Fibroblast of skin of abdomen (primary cell): ENCODE measurements at places on chromosomes 3 and 15.
A peak's percentile ranks its signal among the peaks of the same experiment; 100 is the strongest.

DNA sequence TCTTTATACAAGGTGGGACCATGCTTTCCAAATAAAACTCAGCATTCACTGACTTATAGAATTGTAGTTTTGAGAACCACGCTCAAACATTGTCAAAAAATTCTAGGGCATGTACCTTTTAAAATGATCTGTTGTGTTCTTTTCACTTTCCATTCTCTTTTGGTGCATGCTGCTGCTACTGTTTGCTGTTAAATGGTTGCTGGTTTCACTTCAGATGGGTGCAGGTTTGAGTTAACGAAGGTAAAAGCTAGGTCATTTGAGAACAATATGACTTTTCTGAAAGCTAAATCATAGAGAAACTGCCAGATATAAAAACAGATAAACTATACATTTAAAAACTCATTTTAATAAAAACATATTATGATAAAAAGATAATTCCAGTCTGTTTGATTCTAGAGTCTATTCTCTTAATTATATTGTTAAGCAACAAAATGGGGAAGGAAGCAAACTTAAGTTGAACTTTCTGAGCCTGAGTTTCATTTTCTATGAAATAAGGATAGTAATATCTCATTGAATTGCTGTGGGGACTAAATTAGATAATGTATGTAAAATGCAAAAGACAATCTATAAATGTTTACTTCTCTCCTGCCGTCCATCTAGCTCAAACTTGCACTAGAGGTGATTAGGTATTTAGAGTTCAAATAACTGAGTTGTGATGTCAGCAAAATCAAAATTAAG is 82.4 kb downstream of the OXSM start:
- DNase-seq, result no peak

DNA sequence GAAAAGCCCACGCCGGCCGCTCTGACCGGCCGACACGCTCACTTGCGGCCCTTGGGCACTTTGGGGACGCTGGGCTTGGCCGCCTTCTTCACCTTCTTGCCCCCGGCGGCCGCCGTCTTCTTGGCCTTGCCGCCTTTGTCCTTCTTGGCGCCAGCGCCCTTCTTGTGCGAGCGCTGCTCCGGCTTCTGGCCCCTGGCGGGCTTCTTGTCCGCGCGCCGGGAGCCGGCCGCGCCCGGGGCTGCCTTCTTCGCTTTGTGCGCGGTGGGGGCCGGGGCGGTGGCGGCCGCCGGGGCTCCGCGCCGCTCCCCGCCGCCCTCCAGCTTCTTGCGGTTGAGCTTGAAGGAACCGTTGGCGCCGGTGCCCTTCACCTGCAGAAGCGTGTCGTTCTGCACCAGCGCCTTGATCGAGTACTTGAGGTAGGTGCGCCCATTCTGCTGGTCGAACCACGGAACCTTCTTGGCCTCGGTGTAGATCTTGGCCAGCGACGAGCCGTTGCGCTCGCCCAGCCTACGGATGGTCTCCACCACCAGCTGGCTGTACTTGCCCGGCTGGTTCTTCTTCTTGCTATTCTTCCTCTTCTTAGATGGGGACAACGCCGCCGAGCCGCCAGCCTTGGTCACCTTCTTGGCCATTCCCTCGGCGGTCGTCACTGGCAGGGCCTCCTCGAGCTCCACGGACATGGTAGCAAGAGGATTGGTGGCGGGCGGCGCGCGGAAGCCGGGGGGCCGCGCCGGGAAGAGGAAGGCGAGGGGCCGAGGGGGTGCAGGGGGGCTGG is 36.7 kb downstream of the HMCES start:
- DNase-seq, result no peak

DNA sequence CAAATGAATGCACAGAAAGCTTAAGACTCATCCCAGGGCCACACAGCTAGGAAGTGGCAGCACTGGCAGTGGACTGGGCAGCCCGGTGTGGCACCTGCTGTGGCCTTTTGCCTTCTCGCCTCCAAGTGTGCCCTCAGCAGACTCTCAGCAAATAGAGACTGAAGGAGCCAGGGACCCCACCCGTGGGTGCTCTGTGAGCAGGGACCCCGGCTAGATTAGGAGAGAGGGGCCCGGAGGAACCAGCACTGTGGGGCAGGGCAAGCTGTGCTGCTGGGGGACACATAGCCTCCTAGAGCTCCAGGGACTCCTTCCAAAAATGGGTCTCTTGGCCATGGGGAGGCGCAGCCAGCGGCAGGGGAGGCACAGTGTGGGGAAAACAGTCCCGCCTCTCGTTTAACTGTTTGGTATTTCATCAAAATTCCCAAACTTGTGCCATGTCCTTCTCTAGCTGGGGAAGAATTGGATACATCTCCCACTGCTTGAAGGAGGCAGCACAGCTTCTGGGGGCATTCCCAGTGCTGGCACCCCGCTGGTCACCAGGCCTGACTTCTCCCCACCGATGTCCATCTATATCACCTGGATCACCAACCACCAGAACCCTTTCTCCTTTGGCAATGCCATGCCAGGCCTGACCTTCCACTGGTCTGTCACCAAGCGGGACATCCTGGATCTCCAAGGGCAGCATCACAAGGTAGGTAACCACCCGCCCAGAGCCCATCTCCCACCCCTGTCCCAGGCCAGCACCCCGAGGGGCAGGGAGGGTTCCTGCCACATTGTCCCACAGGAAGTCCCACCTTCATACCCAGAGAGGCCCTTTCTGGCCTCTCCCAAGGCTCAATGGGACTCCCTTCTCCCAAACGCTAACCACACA is 12.0 kb upstream of the TXNRD3 start:
- no peak for DNase-seq

GRCh38 chr15:41011055-41011815 is 58.0 kb downstream of the CHAC1 start:
- no peak for DNase-seq

GRCh38 chr3:26259176-26259575 is 363.4 kb upstream of the LRRC3B start:
- no peak for DNase-seq

DNA sequence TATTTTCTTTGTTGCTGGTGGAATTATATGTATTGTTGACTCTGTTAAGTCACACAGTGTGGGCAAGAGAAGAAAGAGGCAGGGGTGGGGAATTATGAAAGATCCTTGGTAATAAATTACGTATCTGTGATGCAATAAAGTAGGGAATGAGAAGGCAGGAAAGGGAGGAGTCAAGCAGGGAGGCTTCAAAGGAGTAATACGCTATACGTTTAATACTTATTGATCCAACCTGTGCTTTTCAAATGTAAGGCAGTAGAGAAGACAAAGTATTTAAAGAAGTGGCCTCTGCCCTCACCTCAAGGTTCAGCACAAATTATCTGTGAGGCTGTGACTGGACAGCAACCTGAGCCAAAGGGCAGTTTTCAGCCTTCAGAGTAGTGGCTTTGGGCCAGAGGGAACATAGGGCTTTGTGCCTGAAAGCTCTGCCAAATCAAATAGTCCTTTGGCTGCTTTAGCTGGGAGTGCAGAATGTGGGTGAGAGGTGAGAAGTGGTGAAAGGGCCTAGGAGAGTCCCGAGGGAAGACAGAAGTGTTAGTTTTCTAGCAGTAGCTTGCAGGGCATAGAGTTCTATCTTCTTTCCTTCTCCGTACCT is 1.2 kb upstream of the PLIN1 start:
- DNase-seq, result peak; percentile 9

- peak; percentile 84 for DNase-seq
Measured at GRCh38 chr3:21621181-21621651, 129.8 kb downstream of the ZNF385D start.

DNA sequence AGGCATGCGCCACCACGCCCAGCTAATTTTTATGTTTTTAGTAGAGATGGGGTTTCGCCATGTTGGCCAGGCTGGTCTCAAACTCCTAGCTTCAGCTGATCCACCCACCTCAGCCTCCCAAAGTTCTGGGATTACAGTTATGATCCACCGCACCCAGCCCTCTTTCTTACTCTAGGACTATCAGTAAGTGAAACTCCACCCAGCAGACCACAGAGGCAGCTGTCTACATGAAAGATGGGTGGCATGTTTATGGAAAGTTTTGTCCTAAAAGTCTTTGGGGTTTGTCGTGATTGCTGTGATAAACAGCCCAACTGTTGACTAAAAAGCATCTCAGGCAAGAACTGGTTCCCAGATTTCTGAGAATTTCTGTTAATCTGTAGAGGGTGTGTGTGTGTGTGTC is 10.9 kb downstream of the ARL6IP5 start:
- DNase-seq, result no peak

DNA sequence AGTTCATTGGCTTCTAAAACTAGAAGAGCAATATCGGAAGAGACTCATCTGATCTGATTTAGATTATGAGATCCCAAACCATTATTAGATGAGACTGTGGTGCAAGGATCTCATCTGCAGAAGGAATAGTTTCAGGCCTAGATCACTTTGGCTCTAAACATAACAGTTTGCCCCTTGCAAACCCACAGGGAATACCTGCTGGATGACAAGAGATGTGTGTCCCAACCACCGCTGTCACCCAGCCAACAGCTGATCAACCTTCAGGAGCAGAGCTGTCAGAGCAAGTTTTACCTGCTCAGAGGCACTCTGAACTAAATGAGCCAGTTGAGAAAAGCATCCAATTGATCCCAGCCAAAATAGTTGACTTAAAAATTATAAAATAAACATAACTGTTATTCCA is 64.0 kb upstream of the ST3GAL6 start:
- DNase-seq, result no peak

GRCh38 chr15:81023483-81024264 is 23.0 kb downstream of the TLNRD1 start:
- DNase-seq, result peak; percentile 47

DNA sequence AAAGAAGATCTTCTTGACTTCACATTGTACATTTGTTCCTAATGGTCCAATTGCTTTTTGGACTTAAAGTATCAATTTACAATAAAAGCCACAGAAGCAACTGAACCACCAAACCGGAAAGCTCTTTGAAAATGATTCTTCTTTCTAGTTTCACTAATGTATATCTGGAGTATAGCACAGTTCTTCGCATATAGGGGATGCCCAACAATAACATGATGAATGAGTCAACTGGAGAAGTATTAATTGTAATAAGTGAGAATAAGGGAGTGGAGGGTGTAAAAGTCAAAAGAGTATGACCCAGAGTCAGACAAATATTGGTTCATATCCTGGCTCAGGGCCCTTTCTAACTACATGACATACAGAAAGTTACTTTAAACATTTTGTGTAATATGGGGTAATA is 425.2 kb downstream of the ZBTB20 start:
- DNase-seq, result no peak

DNA sequence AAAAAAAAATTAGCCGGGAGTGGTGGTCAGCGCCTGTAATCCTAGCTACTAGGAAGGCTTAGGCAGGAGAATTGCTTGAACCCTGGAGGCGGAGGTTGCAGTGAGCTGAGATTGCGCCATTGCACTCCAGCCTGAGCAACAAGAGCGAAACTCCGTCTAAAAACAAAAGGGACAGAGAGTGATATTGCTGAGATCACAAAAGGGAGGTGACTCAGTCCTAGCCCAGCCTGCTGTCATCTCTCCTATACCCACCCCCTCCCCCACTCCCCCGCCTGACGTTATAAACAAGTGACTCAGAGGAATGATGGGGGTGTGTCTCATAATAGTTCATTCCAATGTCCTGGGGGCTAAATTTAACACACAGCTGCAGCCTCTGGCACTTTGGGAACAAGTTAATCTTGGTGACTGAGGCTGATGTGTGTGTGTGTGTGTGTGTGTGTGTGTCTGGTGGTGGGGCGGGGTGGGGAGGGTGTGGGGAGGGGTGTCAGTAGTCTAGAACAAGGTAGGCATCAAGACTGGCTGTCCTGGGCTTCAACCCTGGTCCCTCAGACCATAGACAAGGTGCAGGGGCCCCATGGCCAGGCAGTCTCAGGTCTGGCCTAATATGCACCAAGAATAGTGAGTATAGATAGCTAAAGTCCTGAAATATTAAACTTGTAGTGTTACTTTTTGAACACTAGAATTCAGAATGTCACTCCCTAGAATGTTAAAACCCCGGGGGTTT is 1.3 kb upstream of the KLHL40 start:
- DNase-seq, result peak; percentile 87

DNA sequence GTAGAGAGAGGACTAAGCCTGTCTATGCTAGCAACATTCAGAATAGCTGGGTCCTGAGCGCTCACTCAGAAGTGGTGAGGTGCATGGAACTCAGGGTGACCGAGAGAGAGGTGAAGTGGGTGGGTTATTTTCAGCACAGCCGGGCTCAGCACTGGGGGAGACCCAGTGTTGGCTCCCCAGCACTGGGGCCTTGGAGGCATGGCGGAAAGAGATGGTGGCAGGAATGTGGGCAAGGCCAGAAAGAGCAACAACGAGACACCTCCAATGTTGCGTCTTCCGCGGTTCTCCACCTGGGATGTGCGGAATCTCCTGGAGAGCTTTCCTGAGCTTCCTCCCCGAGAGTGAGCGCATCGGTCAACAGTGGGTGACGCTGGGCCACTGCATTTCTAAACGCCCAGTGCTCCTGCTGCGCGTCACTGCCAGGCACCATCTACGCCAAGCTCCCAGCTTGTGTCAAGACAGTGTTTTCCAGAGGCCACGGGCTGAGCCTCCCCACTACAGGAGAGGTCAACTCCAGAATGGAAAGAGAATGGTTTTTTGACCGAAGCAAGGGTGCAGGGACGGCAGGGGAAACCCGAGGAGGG is 148.4 kb downstream of the ADAMTS17 start:
- no peak for DNase-seq

DNA sequence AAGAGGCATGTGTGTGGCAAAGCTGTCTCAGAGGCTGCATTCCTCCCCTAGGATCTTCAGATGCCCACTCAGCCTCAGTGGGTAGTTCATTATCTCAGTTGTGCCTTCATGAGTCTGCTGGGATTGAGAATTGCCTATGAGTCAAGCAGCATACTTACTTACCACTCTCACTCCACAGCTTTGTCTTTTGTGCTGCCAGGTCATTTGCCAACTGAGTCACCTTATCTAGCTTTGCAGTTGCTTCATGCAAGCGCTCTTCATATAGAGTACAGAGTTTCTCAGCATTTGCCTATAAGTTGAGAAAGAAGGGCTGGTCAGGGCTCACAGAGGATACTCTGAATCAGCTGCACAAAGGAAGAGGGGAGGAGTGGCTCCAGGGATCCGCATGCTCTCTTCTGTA is 89.5 kb downstream of the MYH15 start:
- peak; percentile 74 for DNase-seq

DNA sequence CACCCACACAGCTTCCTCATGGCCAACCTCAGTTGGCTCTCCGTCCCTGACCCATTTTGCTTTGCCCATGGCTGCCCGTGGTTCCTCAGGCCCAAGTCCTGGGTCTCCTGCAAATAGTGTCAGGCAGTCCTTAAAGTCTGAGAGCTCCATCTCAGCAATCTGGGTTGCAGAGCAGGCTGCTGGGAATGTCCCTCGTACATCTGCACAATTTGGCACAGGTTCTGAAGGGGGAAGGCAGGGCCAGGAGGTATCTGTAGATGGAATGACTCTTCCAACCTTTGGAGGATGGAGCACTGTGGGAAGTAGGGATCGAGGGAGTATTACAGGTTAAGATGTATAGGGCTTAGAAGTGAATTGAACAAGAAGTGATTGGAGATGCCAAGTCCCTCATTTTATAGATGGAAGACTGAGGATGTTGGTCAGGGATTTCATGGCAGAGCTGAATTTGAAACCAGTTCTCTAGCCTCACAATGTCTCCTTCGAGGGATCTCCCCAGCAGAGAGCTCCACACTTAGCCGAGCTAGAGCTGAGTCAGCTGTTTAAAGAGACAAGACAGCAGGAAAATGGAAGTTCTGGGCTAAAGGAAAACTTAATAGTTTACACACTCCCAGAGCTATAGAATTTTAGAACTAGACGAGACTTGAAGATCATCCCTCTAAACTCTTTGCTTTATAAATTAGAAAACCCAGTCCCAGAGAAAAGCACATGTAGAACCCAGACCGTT is 9.2 kb downstream of the CKMT1A start:
- no peak for DNase-seq
